ENCODE measurements at places on chromosomes 2 and 18.

DNA sequence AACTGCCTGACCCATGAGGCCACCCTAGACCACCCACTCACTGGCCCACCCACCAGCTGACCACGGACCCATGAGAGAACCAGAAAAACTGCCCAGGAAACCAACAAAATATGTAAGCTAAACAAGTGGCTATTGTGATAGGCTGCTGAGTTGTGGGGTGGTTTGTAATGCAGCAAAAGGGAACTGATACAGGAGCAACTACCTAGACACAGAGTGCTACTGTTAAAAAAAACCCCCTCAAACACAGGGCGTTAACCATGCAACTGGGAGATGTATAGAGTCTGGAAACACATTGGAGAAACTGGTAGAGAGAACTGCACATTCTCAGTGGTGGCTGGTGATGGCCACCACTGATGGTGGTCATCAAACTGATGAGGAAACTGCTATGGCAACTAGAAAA, 206.3 kb upstream of the GYPC start:
- DNase-seq = no peak

- DNase-seq = no peak
Observed at GRCh38 chr2:85763831-85764230, 10.0 kb downstream of the ATOH8 start.

DNA sequence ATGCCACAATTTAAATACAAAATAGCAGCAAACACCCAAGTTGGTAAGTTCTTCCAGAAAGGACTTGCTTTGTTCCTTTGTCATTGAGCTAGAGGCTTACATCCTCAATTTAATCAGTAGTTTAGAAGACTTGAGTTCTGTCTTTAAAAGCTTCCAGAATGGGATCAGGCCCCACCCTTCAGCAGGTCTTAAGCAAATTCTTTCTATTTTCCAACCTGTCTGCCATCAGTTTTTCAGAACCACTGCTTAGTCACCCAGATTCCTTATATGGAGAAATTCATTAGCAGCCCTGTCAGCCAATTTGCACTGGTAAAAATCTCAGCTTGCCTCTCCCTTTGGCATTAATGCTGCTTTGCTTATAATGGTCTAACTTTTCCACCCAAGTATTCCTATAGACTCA, 263.6 kb upstream of the HNMT start:
- no peak for DNase-seq

GRCh38 chr2:240963868-240964703, 34.3 kb upstream of the SNED1 start:
- DNase-seq = no peak

- DNase-seq = no peak
Observed at GRCh38 chr18:77201506-77201905, 48.1 kb upstream of the GALR1 start.

- no peak for DNase-seq
Observed at GRCh38 chr2:8028036-8028435, 653.8 kb upstream of the ID2 start.

DNA sequence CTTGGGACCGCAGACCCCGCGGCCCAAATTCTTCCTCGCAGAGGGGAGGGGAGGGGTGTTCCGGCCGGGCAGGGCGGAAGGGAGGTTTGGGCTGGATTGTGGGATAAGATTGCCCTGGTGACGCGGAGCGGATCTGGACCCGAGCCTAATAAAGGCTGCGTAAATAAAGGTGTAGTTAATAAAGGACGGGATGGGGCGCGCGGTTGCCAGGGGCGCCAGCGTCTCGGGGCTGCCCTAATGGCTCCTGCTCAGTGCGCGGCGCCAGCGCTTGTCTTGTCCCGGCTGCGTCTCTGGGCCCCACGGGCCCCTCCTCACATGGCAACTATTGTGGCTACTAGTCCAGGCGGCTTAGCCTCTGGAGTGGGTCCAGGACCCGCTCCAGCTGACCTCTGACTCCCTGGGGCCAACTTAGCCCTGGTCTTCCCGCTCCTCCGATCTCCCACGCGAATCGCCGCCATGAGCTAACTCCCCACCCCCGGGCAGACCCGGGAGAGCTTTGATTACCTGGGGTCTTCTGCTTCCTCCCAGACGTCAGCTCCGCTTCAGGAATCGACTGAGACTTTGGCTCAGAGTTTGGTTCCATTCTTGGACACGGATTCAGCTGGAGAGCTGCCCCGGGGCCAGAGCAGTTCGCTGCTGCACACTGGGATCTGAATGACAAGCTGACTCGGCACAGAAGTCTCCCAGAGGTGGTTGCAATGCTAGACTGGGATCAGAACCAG, 36.5 kb downstream of the SLC25A52 start:
- no peak for DNase-seq

DNA sequence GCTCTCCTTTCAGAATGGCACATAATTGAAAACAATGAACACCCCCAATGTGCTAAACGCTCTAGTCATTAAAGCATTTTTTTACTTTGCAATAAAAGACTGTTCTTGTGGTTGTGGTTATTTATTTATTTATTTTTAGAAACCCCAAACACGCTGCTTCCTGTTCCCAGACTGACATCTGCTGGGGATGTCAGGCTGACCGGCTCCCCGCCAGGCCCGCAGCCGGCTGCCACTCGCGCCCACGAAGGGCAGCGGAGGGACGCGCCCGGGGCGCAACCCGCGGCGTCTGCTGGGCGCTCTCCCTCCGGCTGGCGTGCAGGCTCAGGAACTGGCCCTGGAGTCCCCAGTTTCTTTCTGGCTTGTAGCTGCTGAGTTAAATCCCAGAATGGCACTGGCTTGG, 83.1 kb upstream of the SP3 start:
- DNase-seq = no peak

DNA sequence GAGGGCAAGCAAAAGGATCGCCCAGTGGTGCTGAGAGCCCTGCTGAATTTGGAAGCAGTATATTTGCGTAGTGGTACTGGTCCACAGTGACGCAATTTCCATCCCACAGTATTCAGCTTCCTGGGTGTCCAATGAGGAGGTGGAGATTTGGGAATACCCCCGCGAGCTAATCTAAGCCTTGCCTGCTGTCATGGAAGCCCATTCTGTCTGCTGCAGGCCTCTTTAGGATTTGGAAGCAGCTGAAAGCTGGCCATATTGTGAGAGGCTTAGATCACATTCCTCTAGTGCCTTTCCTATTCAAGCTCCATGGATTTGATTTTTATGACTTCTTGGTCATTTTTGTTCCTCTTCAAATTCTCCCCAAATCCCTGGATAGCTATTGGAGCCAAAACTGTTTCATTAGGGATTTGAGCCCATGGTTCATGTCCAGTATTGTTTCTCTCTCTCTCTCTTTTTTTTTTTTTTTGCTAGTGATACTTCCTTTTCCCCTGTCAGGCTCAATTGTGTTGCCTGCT, 22.3 kb upstream of the DYNC2LI1 start:
- no peak for DNase-seq

- DNase-seq = no peak
Observed at GRCh38 chr2:170408461-170409163, 230.7 kb downstream of the MYO3B start.

DNA sequence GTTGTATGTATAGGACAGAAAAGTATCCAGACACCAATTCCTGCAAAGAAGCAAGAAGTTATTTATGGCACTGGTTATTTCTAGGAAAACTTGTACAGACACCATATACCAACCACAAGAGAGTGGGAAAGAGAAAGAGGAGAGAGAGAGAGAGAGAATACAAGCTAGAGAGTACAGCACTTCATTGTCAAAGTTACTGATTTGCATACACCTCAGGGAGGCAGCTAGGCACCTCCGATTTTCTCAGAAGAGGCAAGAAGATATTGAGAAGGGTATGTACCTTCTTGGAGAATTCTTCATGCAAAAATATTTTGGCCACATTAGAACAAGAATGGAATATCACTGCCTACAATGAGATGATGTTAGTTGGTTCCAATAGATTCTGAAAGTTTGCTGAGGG, 333.9 kb upstream of the PIK3C3 start:
- no peak for DNase-seq

GRCh38 chr2:160199683-160200389, at the start of gene ITGB6:
TSS of gene ITGB6 (minus strand) at chr2:160200272. CDS start at chr2:160200063, 209 bp downstream.
- DNase-seq = no peak

- DNase-seq = no peak
Observed at GRCh38 chr2:54909001-54909400, 141.2 kb downstream of the RTN4 start.

GRCh38 chr2:216477283-216478035, 21.2 kb upstream of the RPL37A start:
- DNase-seq = no peak

All from thymus (tissue), 14 donors.